GM12865 (cell line): ENCODE measurements at places on chromosomes 3 and 15.

DNA sequence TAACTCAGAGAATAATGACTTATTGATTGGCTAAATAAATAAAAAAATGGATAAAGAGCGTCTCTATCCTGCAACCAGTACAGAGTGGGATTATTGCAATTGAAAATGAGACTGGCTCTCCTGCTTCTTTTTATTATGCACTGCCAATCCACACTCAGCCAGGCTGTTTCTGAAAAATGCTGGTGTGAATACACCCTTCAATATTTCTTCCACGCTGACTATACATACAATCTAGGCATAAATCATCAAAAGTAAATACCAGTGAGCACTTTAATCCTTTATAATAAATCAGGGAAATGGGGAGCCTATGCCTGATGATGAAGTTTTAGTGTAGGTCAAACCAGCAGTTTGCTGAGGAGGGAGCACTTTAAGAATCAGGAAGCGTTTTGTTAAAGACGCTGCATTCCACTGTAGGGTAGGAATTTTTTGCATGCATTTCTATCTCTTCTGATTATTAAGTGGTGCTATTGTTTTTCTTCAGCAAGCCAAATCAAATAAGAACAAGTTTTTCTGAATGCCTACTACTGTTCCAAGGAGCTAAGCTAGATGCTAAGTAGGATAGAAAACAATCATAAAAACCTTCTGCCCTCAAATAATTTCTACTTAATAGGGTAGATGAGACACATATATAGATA lies 781.5 kb downstream of the TBL1XR1 start:
- DNase-seq: no peak

GRCh38 chr15:53625260-53625659 lies 134.2 kb downstream of the WDR72 start:
- DNase-seq: no peak

DNA sequence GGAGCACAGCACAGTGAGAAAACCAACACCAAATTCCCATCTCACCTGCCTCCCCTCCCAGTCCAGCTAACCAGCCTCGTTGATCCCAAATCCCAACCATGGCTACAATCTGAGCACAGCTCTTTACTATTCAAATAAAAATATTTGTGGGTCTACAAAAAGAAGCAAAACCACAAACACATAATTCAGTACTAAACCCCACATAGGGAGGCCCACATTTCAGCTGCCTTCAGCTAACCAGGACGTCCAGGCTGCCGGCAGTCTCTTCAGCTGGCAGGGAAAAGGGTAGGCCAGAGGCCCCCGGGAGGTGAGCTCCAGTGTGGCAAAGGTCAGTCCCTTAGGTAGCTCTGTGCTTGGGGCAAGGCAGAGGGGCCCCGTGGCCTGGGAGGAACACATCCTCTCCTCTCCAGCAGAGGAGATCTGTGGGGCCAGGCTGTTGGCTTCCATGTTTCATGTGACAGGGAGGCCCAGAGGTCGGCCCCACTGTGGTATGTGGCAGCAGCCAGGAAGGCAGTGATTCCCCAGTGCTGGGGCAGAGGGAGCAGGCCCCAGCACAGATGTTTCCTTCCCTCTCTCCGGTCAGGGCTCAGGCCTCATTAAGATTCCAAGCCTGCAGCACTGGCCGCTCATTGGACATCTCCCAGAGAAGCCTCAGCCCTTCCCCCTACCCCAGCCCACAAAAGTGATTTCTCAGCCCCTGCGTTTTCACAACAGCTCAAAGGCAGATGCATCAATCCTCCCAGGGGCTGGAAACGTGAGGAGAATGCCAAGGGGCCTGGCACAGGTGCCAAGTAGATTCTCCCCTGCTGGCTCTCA lies 381.4 kb downstream of the NTRK3 start:
- no peak for DNase-seq

DNA sequence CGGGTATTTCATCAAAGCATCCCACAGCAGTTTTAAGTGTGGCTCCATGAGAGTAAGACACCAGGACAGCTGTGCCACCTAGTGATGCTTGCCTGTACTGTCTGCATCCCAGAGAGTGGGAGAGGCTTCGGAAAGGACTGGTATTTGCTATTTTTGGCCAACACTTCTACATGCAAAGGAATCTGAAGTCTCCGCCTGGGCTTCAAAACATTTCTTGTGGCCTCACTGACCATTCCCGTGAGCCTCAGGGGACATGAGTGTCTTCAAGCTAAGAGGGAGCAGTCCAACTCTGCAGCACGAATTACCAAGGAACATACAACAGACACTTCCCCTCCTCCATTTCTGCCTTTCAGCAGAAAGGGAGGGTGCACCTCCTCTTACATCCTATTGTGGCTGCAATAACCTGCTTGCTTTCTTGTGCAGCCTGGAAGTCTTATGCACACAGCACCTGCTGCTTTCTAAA lies 177.5 kb downstream of the RORA start:
- DNase-seq: no peak

DNA sequence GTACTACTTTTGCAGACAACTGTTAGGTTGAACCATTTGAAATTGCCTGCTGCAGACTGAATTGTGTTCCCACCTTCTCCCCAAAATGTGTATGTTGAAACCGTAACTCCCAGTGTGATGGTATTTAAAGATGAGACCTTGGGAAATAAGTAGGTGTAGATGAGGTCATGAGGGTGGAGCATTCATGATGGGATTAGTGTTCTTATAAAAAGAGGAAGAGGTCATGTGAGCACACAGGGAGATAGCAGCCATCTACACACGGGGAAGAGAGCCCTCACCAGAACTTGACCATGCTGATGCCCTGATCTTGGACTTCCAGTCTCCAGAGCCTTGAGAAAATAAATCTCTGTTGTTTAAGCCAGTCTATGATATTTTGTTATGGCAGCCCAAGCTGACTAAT lies 17.4 kb upstream of the FHIT start:
- DNase-seq: no peak

GRCh38 chr3:142086581-142087090 lies 62.7 kb downstream of the TFDP2 start:
- DNase-seq: no peak

GRCh38 chr15:82548700-82549099 lies 8.4 kb upstream of the RPS17 start:
- peak; percentile 40 for DNase-seq

GRCh38 chr15:59367022-59367451 lies 5.6 kb downstream of the MYO1E start:
- no peak for DNase-seq

- no peak for DNase-seq
Measured at GRCh38 chr3:120982608-120983320, 74.8 kb downstream of the STXBP5L start.

- DNase-seq: no peak
Measured at GRCh38 chr3:53490459-53490968, 3.9 kb upstream of the CACNA1D start.

DNA sequence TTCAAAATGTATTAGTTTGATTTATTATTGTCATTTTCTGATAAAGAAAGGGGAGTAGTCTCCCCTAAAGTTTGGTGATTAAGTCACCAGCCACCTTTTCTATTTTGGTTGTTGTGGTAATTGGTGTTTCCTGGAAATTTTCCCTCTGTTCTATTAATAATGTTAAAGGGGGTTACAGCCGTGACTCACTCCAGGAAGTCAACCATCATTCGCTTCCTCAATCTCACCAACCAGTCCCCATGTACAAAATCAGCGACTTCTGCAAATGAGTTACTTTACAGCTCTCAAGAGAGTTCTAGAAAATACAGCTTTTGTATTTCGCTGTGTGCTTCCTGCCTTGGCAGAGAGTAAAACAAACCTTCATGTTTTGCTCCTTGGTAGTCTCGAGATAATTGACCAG lies 285.1 kb downstream of the LPP start:
- peak; percentile 60 for DNase-seq

- DNase-seq: peak; percentile 76
Measured at GRCh38 chr3:31754575-31755278, 222.0 kb downstream of the STT3B start.

DNA sequence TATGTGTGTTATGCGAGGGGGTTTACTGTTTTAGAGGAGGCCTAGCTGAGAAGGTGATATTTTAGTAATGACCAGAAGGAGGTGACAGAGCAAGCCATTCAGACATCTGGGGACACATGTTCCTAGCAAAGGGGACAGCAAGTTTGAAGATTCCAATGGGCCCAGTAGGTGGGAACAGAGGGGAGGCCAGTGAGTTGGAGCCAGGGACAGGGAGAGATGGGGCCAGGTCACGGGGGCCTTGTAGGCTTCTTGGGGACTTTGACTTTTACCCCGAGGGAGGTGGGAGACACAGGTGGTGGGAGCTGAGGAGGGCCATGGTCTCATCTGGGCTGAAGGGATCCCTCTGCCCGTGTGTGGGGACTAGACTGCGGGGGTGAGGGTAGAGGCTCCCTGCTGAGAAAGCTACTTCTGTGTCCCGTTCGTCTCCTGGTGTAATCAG lies 72.5 kb downstream of the MGLL start:
- peak; percentile 75 for DNase-seq

- DNase-seq: no peak
Measured at GRCh38 chr3:77746048-77746447, 706.1 kb downstream of the ROBO2 start.

- no peak for DNase-seq
Measured at GRCh38 chr3:34159613-34160420, 361.4 kb downstream of the PDCD6IP start.

GRCh38 chr3:164640591-164640990 lies 437.7 kb downstream of the SI start:
- DNase-seq: no peak

- DNase-seq: no peak
Measured at GRCh38 chr3:186401556-186401955, 39.5 kb upstream of the DGKG start.

GRCh38 chr3:52645549-52645948 lies 40.2 kb downstream of the PBRM1 start:
- DNase-seq: no peak

GRCh38 chr15:71612869-71613268 lies 197.5 kb upstream of the NR2E3 start:
- DNase-seq: no peak

- no peak for DNase-seq
Measured at GRCh38 chr3:114379266-114379665, 85.4 kb downstream of the TIGIT start.

DNA sequence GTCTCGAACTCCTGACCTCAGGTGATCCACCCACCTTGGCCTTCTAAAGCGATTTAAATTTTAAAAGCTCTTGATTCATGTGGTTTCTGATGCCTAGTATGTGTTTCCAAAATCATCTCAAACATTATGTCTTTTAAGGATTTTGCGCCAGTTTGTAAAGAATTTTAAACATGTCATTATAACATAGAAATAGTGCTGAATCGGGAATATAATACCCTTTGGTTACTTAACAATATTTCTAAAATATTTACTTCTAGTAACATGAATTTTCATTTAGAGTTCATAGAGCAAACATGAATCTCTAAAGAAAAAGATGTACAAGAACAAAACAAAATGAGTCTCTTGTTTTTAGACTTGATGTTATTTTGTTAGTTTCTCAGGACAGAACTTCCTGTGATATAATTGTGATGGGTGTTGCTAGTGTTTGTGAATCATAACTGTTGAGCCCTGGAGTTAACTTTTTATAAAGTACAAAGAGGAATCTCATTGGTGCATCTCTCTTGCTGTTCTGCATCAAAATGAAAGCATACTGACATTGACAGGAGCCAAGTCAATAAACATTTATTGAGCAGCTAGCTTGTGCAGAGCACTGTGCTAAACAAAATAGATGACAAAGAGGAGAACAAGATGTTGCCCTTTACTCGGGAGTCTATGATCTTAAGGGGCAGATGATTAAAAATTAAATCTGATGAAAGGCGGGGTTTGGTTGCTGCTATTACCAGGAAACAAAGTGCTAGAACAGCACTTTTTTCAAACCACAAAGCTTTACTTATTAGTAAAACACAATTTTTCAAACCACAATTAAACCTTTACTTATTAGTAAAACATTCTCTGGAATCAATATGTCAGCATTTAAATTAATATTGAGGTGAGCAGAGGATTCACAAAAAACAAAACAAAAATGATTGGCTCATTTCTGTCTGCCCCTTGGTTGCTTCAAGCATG lies 73.4 kb downstream of the MME start:
- DNase-seq: no peak

DNA sequence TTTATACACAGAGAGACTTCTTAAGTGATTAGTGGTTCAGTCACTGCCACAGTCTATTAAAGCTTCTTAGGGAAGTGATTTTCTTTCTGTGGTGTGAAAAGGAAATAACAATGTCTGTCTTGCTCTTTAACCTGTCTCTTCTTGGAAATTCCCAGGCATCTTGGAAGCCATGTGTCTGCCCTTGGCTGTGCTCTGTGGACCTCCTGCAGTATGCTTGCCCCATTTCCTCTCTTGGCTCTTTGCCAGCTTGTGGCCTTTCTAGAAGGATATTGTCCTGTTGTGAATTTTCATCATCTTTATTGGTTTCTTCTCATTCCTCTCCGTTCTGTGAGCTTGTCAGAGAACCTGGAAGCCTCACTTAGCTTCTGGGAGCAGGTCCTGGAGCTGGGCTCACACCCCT lies 338.4 kb upstream of the C2CD4B start:
- peak; percentile 15 for DNase-seq

DNA sequence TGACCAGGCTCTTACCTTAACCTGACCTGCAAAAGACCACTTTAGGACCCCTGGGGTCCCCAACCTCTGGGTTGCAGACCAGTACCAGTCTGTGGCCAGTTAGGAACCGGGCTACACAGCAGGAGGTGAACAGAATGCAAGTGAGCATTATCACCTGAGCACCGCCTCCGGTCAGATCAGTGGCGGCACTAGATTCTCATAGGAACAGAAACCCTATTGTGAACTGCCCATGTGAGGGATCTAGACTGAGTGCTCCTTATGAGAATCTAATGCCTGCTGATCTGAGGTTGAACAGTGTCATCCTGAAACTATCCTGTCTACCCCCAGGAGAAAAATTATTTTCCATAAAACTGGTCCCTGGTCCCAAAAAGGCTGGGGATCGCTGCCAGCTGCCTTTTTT lies 20.3 kb downstream of the CHP1 start:
- DNase-seq: no peak

DNA sequence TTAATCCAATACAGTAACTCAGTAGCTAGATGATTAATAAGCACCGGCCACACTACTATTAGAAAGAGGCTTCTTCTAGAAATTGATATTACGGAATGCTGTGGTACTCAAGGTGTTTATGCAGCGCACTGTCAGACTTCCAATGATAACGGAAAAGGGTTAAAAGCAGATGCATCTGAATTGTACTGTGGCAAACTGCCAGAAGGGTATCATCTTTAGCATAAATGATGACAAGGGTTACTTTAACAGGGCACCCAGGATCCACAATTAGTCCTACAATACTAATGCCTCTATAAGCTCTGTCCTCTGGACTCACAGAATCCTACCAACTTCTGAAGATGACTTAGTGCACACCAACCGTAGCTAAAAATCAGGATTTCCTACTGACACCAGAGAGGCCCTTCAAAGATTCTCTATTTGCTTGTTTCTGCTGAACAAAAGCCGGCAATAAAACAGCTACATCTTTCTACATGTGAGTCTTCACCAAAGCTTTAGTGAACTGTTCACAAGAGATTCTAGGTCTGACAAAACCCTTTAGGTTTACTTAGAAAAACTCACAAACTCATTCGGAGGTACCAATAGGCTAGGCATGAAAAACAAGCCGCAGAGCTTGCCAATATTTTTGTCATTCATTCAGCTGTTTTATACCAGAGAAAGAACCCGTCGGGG lies 7.1 kb downstream of the SATB1 start:
- no peak for DNase-seq
